ENCODE measurements at places on chromosomes 3 and 15.

GRCh38 chr3:136235545-136235944, 14.6 kb upstream of the PCCB start:
- no peak for DNase-seq

DNA sequence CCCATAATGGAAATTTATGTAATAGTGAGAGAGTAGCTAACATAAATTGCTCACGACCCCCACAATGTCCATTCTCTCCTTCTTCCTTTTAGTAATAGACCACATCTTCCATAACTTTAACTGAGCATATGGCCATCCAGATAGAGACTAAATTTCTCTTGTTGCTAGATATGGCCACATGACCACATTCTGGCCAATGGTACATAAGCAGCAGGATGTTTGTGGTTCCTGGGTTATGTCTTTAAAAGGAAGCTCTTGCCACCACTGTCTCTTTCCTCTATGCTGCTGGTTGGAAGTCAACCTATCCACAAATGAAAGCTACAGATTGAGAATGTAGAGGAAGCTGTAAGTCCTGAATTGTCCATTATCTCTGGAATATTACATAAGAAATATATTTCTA, 59.7 kb upstream of the NPHP3 start:
- no peak for DNase-seq

DNA sequence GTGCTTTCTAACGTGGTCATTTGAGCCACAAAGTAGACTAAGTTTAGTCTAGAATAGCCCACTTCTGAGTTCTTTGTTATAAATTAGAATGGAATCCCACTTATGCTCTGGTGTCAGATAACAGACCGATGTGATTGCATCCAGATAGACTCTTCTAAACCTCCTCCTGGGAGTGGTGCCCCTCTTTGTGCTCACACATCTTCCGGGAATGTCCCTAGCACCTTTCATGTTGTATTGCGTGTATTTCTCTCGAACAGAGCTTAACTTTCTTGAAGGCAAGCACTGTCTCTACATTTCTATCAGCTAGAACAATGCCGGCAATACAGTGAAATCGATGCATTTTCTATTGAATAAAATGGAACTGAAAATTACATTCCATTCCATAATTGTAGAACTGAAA, 23.0 kb downstream of the CP start:
- no peak for DNase-seq

- DNase-seq = no peak
Measured at GRCh38 chr3:111012388-111013248, 59.0 kb upstream of the NECTIN3 start.

DNA sequence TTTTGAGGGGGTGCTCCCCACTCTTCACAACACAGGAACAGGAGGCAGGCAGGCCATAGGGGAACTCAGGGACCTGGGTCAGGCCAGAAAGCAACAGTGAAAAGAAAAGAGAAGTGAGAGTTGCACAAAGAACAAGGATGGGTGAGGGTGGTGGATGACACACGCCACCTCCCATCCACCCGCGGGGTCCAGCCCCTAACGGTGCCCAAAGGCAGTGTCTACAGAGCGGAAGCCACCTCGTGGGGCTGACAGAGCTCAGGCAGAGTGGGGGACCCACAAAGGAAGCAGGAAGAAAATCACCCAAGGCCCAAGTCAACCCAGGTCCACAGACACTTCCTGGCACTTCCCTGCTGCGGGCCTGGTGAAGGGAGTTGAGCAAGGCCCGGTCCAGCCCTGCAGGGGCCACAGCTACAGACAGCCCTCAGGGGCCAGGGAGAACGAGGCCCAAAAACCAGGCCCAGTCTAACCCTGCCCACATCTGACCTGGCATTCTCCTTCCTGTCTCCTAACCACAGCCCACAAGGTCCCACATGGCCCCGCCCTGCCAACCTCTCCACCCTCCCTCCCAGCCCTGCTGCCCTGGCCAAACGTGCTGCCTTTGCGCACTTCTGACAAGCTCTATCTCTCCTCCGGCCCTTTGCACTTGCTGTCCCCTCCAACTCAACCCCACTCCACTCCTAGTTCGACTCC, 5.9 kb downstream of the NUP210 start:
- DNase-seq = peak; percentile 85

Measured in upper lobe of right lung (tissue), 1 donor.